ENCODE measurements at places on chromosomes 5 and 9.

GRCh38 chr9:20331095-20331685, 291.1 kb downstream of the MLLT3 start:
- no peak for DNase-seq

GRCh38 chr5:145293716-145294115, 541.4 kb downstream of the PRELID2 start:
- no peak for DNase-seq

GRCh38 chr5:168186289-168187074, 105.0 kb upstream of the WWC1 start:
- no peak for DNase-seq

GRCh38 chr5:80231243-80231642, 24.6 kb downstream of the SERINC5 start:
- peak; percentile 85 for DNase-seq

GRCh38 chr9:36443581-36443980, 43.5 kb upstream of the RNF38 start:
- DNase-seq = peak; percentile 3

DNA sequence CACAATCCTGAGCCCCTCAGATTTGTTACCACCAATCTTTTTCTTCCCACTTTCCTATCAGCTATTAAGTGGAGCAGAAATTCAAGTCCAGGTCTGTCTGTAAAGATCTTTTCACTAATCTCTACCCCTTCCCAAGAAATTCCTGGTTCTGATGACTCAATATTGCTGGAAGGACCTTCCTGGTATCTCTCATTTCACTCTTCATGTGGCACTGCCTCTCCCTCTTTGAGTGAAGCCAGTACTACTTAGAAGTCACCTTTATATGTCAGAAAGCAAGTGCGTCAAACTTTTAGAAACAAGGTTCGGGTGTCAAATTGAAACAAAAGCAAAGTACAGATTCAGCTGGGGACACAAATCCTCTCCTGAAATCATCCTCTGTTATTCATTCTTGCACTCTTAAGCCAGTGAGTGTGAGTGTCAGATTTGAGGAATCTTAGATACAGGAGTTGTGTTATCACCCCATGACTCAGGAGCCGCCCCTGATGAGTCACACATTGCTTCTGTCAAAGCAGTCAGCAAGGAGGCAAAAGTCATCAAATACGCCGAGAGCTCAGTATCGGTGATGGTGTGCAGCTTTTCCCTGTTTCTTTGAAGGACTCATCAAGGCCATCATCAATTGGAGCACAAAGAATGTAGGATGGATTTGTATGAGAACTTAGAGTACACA, 313.0 kb downstream of the CETN3 start:
- peak; percentile 41 for DNase-seq

DNA sequence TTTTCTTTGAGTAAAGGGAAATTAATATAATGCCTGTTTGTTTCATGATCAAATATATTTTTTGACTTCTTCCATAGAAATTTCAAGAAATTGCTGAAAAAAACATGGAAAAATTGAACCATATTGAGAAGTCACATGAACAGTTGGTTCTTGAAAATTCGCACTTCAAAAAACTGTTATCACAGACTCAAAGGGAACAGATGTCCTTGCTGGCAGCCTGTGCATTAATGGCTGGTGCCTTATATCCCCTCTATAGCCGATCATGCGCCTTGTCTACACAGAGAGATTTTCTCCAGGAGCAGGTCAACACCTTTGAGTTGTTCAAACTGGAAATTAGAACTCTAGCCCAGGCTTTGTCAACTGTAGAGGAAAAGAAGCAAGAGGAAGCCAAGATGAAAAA, 191.4 kb downstream of the CCDC171 start:
- DNase-seq = no peak

Data from EL (cell line).